ENCODE measurements at places on chromosomes 7 and 10.
A peak's percentile ranks its signal among the peaks of the same experiment; 100 is the strongest.

DNA sequence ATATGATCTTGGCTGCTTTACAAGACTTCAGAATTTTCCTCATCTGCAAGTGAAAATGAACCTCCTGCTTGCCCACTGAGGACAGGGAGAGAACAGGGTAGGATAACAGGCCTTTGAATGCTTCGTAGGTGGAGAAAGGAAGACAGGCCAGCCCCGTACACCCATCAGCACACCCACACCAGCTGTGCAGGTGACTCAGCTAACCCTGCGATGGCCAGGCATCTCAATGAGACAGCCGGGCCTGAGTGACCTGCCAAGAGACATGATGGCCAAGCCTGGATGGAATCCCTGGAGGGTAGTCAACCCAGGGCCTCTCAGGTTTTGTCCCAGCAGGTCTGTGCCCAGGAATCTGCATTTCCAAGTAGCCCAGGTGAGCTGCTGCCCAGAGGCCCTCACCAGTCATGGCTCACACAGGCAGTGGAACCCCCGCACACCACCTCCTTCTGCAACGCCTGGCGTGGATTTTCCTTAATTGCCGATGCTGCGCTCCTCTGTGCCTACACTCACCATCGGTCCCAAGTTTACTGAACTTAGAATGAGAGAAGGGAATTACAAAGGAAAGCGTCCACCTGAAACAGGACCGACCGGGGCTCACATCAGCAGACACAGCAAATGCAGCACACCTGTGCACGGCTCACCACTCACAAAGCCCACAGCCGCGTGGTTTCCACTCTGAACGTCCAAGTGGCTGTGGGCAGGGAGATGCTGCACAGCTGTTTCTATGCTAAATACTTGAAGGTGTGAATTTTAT, 163.7 kb downstream of the DIP2C start:
- no peak for DNase-seq

GRCh38 chr10:35639021-35639727, 2.9 kb downstream of the FZD8 start:
- DNase-seq, result peak; percentile 46

GRCh38 chr7:17342756-17343155, 44.3 kb downstream of the AHR start:
- DNase-seq, result no peak

GRCh38 chr7:128404886-128405470, 4.8 kb downstream of the IMPDH1 start:
- no peak for DNase-seq

DNA sequence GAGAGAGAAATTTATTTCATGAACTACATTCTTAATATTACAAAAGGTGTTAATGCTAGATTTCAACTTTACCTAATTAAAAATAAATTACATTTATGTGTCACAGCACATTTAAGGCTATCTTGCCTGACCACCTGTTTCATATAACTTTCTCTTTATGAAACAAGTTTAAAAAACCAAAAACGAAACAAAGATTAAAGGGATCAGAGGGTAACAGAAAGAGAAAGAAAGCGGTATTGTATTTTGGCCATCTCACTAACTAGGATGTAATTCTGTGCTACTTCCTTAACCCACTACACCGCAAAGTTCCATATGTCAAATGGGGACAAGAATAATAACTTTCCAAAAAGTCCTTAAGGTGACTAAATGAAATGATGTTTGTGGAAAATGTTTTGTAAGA, 6.3 kb upstream of the RHOBTB1 start:
- no peak for DNase-seq

- no peak for DNase-seq
These were observed 9.2 kb downstream of the AGBL3 start for GRCh38 chr7:134995239-134996096.

DNA sequence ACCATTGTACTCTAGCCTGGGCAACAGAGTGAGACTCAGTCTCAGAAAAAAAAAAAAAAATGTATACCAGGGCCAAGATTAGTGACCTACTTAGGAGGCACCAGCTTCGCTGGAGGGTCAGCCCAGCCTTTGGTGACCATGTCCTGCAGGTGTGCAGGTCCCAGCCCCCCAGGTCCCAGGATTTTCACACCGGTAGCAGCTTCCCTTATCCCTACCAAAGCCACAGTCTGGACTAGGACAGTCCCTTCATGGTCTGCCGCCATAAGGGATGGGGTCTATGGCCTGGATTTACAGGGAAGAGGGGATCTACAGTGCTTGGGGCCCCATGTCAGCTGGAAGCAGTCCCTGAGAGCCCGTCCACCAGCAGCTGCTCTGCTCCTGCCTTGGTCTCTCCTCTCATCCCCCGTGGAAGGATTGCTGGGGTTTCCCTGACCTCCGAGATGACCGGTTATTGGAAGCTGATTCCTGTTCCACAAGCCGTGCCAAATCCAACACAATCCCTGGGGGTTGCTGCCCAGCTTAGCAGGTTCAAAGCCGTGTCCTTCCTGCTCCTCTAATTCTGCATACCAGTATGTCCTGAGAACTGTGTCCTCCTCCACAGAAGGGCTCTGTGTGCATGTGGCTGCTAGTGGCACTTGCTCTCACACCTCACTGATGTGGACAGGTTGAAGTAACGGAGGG, 11.0 kb upstream of the NDUFB2 start:
- DNase-seq, result no peak

DNA sequence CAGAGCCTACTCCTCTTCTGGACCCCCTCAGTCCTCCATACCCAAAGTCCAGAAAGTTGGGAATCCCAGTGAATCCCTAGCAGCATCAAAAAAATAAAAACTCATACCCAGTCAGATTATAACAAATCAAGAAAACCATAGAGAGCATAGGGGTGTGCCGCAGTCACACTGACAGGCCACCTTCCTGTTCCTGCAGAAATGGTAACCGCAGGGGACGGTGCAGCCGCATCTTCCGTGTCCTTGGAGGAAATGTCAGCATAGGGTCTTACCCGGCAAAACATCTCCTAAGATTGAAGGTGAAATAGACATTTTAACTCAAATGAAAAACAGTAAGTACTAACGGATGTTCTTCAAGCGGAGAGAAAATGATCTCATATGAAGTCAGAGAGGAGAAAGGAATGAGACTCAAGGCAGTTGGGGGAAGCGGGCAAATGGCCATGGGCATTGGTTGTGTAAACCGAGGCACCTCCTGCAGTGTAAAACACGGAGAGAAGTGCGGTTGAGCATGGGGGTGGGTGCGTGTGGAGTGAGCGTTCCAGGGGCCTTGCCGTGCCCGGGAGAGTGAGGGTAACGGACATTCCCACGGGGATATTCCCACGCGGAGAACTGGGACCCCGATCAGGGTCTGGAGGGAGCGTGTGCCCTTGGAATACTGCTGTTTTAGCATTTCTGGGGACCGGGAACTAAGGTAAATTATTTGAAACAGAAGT, 110.8 kb downstream of the NKX6-2 start:
- peak; percentile 4 for DNase-seq

GRCh38 chr7:815284-816216, 16.7 kb upstream of the SUN1 start:
- peak; percentile 91 for DNase-seq

DNA sequence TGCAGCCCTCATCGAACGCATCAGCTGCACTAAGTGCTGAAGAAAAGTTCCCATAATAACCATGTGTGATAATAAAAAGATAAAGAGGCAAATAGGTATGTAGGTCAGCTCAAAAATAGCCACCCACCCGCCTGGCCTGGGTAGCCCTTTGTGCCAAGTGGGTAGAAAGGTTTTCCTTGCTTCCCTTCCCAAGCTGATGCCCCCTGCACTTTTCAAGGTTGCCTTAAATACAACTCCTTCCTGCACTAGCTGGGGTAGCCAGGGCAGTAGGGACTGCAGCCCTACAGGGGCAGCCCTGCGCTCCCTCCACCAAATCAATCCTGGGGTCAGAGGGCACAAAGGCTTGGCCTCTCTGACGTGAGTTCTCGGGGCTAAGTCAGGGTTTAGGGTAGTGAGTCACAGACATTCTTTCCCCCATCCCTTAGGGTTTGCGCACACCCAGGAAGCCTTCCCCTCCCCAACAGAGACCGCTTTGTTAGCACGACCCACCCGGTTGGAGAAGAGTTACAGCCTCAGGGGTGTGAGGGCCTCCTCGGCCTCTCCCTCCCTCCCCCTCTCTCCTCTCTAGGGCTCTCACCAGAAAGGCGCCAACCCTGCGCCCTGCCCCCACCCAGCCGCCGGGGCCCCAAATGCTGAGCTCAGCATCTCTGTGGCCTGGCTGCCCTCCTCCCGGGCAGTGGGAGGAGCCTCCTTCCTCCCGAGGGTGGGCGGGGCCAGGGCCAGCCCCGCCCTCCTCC, 13.3 kb upstream of the DDIT4 start:
- peak; percentile 98 for DNase-seq

GRCh38 chr7:98984126-98984525, 105.8 kb downstream of the TRRAP start:
- DNase-seq, result no peak

GRCh38 chr7:5629941-5630340, 151.5 kb downstream of the RNF216 start:
- DNase-seq, result no peak

GRCh38 chr7:35254496-35255442, 869 bp upstream of the TBX20 start:
- DNase-seq, result peak; percentile 18

- no peak for DNase-seq
These were observed 17.5 kb downstream of the ZNF862 start for GRCh38 chr7:149855361-149856305.

DNA sequence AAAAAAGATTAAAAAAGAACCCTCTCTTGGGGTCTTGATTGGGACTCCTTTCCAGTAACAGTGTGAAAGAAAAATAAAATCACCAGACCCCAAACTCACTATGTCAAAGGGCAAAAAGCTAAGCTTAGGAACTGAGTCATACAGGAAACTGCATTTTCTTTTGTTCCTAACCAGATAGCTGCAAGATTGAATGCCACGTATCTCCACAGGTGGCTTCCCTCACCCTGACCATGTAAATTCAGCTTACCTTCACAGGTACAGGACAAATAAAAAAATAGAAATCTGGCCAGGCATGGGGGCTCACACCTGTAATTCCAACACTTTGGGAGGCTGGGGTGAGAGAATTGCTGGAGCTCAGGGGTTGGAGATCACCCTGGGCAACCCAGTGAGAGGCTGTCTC, 32.5 kb upstream of the EIF4H start:
- no peak for DNase-seq

DNA sequence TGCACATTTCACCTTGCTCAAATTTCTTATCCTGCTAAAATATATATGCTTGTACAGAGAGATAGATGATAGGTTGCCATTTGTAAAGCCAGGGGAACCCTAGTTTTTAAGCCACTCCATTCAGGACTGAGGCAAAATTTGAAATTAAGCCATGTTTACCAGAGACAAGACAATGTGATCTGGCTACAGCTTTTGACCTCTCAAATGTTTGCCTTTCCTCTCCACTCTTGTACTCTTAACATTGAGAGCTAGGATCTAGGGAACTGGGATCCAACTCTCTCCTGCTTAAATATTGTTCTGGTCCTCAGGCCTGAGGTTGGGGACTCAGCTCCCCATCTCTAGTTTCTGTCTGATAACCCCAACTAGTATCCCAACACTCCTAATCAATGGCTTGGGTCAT, 15.9 kb downstream of the HYAL4 start:
- no peak for DNase-seq

DNA sequence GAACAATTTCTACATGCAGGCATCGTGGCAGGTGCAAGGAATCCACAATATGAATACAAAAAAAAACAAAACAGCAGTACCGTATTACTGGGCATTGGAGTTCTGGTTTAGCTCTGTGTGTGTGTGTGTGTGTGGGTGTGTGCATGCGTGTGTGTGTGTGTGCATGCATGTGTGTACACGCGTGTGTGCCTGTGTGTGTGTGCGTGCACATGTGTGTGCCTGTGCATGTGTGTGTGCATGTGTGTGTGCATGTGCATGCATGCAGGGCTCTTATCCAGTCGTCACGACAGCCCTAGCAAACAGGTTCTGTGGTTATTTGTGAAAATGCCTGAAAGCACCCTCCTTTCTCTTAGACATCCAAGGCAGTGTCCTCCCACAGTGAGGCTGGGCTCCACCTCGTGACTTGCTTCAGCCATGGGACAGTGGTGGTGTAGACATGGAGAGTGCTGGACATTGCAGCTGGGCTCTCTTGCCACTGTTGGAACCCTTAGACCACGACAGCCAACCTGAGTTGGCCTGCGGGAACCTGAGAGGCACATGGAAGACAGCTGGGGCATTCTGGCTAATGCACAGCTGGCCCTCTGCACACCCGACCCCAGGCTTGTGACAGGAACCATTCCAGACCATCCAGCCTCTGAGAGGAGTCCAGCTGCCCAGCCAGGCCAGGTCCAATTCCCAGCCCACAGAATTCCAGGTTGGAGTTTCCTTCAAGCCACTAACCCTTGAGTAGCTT, 173.4 kb upstream of the SHH start:
- DNase-seq, result no peak

DNA sequence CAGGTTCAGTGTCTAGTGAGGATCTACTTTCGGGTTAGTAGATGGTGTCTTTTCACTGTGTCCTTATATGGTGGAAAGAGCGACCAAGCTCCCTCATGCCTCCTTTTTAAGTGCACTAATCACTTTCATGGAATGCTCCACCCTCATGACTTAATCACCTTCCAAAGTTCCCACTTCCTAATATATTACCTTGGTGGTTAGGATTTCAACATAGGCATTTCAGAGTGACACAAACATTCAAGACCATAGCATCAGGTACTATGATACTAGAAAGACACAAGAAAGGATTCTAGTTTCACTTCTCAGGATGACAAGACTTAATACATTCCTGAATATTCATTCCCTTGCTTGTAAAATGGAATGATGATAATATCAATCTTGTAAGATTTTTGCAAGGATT, 119.1 kb upstream of the FAM3C start:
- DNase-seq, result no peak

GRCh38 chr10:43375401-43376020, 4.1 kb downstream of the FXYD4 start:
- no peak for DNase-seq

DNA sequence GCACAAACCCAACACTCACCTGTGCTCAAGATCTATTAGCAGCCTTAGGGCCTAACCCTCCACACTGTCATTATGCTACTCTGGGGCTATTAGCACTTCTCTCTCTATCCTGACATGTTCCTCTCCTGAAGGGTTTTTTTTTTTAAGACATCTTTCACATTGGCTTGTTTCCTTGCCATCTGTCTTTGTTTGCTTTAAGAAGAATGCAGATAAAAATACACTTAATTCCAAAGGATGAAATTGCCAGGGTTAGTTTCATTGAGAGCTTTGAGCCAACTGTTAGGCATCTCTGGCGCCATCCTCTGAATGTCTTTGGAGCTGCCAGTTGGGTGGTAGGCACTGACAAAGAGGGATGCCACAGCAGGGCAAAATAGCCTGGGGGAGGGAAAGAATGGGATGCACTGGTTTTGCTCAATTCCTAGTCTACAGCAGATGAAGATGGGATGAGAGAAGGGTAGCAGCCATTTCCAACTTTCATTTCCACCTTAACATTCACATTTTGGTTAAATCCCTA, 399.2 kb downstream of the SORCS1 start:
- DNase-seq, result peak; percentile 25

- DNase-seq, result no peak
These were observed 208.8 kb downstream of the STK31 start for GRCh38 chr7:23918856-23919255.

GRCh38 chr10:126161691-126162090, 226.6 kb downstream of the ADAM12 start:
- no peak for DNase-seq

GRCh38 chr10:26969145-26969926, 108.6 kb upstream of the ABI1 start:
- no peak for DNase-seq
